ENCODE measurements at places on chromosomes 2 and 18.

DNA sequence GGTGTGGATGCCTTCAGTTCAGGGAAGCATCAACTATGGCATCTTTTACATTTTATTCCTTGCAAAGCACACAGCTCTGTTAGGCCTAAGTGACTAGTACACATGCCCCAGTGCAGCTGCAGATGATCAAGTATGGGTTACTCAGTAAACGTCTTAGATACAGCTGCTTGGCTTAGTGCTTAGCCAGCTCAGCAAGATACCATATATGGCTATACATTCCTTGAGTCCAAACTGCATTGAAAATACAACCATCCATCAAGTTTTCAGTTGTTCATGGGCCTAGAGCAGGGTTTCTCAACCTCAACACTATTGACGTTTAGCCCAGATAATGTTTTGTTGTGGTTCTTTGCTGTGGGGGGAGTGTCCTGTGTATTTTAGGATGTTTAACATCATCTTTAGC, 769.9 kb downstream of the TSN start:
- no peak for DNase-seq

- DNase-seq = no peak
Observed at GRCh38 chr2:176130147-176130956, 847 bp downstream of the HOXD8 start.

- no peak for DNase-seq
Observed at GRCh38 chr2:66531567-66531966, 96.6 kb downstream of the MEIS1 start.

DNA sequence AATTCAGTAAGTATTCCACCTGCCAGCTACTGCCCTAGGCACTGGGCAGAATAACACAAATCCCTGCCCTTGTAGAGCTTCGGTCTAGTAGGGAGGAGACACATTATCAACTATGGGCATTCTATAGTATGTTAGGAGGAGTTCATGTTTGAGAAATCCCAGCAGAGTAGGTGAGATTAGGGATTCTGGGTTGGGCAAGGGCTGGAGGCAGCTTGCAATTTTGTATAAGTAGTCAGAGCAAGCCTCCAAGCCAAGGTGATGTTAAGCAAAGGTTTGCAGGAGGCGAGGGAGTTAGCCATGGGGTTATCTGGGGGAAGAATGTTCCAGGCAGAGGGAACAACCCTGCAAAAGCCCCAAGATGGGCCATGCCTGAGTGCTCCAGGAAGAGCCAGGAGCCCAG, 187.9 kb upstream of the HS6ST1 start:
- no peak for DNase-seq
